ENCODE measurements at places on chromosomes 6 and 20.

DNA sequence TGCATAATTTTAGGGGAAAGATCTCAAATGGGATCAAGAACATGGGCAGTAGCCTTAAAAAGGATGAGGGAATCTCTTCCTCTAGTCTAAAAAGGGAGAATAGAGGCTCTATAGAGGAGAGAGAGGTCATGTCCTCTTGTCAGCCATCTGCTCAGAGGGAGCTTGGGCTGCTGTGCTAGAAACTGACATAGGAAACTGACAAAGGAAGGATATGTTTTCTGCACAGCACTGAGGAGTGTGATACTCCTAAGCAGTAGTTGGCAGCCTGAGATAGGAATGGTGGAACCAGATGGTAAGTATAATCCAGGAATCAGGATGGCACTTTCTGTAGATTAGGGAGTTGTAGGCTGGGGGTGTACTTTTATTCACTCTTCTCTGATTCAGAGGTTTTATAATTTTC is 59.2 kb downstream of the PTPRA start:
- no peak for DNase-seq

DNA sequence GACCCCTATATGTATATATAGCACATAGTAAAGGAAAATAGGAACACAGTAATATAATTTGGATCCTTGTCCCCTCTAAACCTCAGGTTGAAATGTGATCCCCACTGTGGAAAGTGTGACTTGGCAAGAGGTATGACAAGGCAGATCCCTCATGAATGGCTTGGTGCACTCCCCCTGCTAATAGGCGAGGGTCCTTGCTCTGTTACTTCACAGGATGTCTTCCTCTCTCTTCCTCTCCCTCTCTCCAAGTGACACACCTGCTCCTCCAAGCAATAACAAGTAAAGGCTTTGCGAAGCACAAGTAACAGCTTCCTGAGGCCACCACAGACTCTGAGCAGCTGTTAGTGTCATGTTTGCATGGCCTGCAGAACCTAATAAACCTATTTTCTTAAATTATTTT is 16.4 kb downstream of the ROMO1 start:
- DNase-seq: no peak

DNA sequence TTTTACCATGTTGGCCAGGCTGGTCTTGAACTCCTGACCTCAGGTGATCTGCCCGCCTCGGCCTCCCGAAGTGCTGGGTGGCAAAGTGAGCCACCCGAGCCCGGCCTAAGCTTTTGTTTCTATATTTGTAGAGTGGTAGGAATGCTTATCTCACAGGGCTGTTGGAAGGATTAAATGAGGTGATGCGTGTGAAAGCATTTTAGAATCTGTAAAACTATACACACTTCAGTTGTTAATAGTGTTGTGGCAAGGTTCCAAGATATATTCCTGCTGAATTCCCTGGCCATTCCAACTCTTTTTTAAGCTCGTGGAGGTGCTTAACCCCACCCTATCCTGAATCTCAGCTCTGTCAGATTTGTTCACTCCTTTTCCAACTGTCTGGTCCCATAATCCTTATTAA is 89.9 kb upstream of the AKIRIN2 start:
- DNase-seq: no peak

- DNase-seq: no peak
Observed at GRCh38 chr20:36676701-36677421, 30.9 kb upstream of the SLA2 start.

- no peak for DNase-seq
Observed at GRCh38 chr6:121142093-121142492, 192.2 kb downstream of the TBC1D32 start.

DNA sequence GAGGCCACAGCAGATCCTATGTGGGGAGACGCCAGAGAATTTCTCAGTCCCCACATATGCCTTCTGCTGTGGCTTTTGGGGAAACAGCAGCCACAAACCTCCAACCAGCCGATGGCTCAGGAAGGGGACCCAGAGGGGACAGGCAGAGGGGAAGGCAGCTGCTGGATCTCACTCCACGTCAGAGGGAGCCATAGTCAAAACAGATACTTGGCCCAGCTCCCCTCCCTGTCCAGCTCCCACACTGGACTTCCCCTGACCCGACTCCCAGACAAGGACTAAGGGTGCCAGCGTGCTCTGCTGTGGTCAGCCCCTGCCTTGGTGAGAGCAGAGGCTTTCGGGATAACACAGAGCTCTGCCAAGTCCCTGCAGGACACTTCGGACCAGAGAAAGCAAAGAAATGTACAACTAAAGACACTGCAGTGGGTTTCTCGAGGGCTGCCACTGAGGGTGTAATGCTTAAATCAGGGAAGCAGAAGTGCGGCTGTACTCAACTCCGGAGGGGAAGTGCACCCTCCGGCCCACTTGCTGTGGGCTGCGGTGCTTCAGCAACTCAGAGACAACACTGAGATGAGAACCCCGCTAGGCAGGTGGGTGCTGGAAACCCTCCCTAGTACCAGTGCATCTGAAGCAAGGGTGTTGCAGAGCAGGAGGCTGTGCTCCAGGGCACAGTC is 47.2 kb downstream of the RRBP1 start:
- DNase-seq: no peak

DNA sequence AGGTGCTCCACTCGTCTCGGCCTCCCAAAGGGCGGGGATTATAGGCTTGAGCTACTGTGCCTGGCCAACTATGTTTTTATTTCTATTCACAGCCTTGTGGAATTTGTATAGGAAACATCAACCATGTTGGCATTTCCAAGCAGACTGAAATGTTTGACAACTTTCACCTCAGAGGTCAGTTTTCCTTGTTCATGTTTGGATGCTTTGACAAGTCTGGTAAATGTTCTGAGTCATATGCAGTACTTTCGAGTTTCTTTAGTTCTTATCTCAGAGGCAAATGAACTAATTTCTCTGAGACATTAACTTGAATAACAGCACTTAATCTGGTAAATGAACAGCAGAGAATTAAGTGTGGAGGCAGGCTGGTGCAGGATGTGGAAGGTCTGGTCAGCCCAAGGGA is 373.4 kb upstream of the SYNCRIP start:
- DNase-seq: no peak

GRCh38 chr6:113169484-113169883 is 687.7 kb upstream of the MARCKS start:
- DNase-seq: no peak

DNA sequence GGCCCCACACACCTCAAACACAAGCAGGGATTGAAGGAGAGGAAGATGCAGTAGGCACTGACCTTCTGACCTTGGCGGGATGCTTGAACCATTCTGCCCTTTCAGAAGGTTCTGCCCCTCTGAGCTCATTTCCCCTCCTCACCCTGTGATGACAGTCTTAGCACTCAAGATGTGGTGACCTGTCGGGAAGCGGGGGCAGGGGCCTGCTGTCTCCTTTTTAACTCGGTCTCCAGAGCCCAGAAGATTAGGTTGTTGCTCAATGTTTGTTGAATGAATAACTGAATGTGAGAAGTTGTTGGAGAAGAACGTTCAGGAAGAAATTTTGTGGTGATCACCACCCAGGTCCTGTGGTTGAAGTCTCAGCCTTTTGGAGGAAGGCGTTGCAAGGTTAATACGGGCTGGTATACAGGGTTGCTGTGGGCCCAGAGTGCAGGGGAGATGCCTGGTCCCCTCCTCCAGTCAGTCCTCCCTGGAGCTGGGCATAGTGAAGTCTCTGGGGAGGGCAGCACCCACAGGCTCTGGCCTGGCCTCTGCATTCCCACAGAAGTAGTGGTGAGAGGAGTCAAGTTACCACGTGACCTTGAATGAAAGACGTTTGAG is 49.7 kb upstream of the FUCA2 start:
- no peak for DNase-seq

DNA sequence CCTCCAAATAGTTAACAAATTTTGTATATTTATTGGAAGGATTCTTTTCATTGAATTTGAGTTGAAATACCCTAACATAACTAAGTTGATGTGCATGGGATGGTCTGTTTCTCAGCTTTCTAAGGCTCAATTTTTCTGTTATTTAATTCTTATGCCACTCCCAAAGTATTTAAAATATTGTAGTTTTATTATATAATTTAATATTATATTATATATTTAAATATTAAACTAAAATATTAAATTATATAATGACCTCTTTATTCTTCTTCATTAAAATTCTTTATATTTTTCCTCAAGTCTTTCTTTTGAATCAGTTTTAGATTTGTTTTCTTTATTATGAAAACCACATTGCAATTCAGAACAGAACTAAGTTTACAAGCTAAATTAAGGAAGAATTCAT is 194.7 kb downstream of the TFAP2B start:
- no peak for DNase-seq

- no peak for DNase-seq
Observed at GRCh38 chr6:112049026-112049799, 4.7 kb upstream of the CCN6 start.

- DNase-seq: no peak
Observed at GRCh38 chr6:107989166-107990094, 31.4 kb upstream of the SEC63 start.

- peak; percentile 92 for DNase-seq
Observed at GRCh38 chr6:34236443-34237315, at the start of gene HMGA1. HMGA1 (plus strand) TSS chr6:34236873; CDS start chr6:34240781, 3,908 bp downstream.

DNA sequence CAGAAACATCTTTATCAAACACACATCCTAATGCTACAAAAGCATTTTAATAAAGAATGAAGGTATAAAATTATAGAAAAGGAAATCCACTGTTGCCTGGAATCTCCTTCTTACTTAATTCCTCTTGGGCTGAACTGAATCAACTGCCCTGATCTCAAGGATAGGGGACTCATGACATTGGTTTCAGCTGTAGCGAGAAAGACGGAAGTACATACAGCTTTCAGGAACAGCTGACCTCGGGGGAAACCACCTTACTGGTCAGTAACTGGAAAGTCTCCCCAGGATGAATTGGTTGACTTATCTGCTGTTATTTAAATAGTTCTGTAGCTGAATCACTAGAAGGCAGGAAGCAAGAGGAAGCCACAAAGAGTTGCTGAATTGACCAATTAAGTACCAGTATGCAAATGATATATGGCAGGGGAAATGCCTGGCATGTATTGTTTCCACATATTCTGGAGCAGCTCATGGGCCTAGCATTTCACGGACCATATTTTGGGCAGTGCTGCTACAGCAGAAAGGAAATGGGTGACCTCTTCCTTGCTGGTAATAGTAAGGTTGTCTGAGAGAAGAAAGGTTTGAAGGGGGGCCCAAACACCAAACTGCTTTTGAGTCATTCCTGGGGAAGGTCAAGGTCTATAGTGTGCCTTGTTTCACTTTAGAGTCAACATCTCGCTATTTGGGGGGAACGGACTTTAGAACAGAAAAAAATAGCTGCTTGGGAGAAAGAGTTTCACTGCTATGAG is 43.7 kb upstream of the MAP7 start:
- DNase-seq: peak; percentile 52

DNA sequence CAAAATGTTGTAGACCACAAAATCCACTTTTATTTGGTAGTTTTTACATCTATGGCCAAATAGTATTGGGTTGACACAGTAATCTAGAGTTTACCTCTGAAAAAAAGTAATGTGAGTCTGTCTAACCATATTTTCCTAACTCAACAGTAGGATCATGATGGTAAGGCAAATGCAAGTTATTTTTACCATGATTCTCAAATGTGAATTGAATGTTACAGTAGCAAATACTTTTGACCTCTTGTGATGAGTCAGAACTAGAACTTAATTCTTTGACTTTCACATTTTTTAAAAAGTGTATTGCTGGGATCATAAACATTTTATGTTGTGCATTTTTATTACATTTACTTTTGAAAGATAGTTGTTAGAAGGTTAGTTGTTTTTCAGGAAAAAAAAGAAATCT is 22.0 kb downstream of the RNF146 start:
- no peak for DNase-seq

GRCh38 chr6:920512-920911 is 227.6 kb upstream of the EXOC2 start:
- no peak for DNase-seq

- no peak for DNase-seq
Observed at GRCh38 chr6:108850669-108851465, 2.6 kb downstream of the ARMC2 start.

DNA sequence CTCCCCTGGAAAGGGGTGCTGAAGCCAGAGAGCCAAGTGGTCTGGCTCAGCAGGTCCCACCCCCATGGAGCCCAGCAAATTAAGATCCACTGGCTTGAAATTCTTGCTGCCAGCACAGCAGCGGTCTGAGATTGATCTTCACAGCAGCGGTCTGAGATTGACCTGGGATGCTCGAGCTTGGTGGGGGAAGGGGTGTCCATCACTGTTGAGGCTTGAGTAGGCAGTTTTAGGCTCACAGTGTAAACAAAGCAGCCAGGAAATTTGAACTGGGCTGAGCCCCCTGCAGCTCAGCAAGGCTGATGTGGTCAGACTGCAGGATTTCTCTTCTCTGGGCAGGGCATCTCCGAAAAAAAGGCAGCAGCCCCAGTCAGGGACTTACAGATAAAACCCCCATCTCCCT is 41.3 kb upstream of the B3GAT2 start:
- no peak for DNase-seq

DNA sequence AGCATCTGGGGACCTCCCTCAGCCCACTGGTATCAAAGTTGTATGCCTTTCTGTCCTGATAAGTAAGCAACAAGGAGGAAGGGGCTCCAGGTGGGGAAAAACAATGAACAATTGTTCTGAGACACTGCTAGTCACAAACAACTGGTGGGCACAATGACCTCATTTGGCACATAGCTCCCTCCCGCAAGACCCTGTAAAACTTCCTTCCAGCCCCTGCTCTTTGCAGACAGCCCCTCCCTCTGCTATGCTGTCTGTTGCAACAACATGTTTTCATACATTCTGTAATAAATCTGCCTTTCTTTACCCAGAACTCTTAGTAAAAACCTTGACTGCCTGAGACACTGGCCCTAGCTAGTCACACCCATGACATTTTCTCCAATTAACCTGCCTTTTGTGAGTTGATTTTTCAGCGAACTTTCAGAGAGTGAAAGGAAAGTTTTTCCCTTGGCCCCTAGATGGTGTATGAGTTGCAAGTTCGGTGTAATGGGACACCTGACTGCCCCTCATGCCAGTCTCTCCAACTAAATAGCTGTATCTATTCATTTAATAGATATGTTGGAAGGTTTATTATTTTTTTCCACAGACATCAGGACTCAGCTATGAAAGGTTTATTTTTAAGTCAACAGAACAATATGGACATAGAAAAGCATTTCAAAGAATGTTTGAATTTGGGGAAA is 142.3 kb upstream of the SLC22A16 start:
- DNase-seq: no peak

GRCh38 chr6:37514837-37515236 is 15.1 kb upstream of the CCDC167 start:
- peak; percentile 34 for DNase-seq

DNA sequence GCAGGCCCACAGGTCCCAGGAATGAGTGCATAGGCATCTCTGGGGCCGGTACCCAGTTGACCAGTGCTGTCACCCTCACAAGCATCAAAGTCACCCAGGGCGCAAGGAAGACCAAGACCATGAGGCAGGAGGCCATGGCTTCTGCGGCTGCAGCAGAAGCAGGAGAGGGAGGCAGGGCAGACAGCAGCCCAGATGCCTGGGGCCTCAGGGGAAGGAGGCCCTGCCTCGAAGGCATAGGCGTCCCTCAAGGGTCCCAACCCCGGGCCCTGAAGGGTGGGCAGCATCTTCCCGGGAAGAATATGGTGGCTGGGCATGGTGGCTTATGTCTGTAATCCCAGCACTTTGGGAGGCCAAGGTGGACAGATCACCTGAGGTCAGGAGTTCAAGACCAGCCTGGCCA is 3.0 kb downstream of the FAM209A start:
- DNase-seq: no peak

Measured in activated naive CD4-positive, alpha-beta T cell treated with anti-CD3 and anti-CD28 coated beads, Interleukin-2, amount 10 ng/mL, durations not matched to agents 7 days and 5 days (primary cell).